A549 treated with ZK216348 at 1 μM for 4 hours (cell line): ENCODE measurements at places on chromosomes 4 and X. TPM values are rescaled to one million over a fixed set of nuclear protein-coding genes. Genes with fewer than 3 reads are reported as not detected.

Gene CT45A5
- total RNA-seq, result not detected in 5 replicates

Gene JADE1
- 16.8 to 27.4 TPM (median 23.0 TPM) in 5 replicates for total RNA-seq

Gene POLN
- total RNA-seq, result 0.46 to 1.2 TPM (median 0.88 TPM) in 5 replicates

Gene CXorf58
- 0.14 to 0.24 TPM (median 0.18 TPM) in 5 replicates for total RNA-seq

Gene PDCL2
- total RNA-seq, result not detected in 5 replicates

Gene MAGEA3
- total RNA-seq, result 2.5 to 3.5 TPM (median 2.7 TPM) in 5 replicates

Gene GPRASP1
- 0.22 to 0.42 TPM (median 0.34 TPM) in 5 replicates for total RNA-seq

Gene FDCSP
- total RNA-seq, result not detected in 5 replicates

Gene COX7B2
- not detected in 5 replicates for total RNA-seq

Gene CT45A2
- total RNA-seq, result not detected in 5 replicates

Gene PAGE2B
- total RNA-seq, result not detected in 5 replicates

Gene F9
- not detected in 5 replicates for total RNA-seq

Gene GATB
- total RNA-seq, result 8.7 to 10.9 TPM (median 10.4 TPM) in 5 replicates

Gene KLHL13
- 0.14 to 0.31 TPM (median 0.18 TPM) in 5 replicates for total RNA-seq

Gene PDE6B
- not detected in 5 replicates for total RNA-seq

Gene AMMECR1
- total RNA-seq, result 4.4 to 7.7 TPM (median 6.3 TPM) in 5 replicates

Gene MAGEA11
- not detected in 5 replicates for total RNA-seq
